ENCODE measurements at places on chromosomes 2 and 18.

DNA sequence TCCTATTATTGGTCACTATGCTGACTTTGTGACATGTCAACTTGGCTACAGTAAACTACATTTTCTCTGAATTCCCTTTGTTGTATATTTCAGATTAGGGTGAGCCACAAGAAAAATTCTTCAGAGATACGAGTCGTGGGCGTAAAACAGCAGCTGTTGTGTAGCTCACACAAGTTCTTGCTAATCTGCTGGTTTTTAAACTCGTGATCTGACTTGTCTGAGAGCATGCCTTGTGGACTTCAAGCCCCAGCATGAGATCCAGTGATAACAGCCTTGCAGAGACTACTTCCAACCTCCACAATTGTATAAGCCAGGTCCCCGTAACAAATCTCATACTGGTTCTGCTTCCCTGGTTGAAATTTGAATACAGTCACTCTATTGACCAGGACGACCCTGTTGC, 259.8 kb upstream of the LYPD1 start:
- no peak for DNase-seq

- peak; percentile 2 for DNase-seq
Measured at GRCh38 chr18:27750014-27750413, 426.9 kb downstream of the CDH2 start.

DNA sequence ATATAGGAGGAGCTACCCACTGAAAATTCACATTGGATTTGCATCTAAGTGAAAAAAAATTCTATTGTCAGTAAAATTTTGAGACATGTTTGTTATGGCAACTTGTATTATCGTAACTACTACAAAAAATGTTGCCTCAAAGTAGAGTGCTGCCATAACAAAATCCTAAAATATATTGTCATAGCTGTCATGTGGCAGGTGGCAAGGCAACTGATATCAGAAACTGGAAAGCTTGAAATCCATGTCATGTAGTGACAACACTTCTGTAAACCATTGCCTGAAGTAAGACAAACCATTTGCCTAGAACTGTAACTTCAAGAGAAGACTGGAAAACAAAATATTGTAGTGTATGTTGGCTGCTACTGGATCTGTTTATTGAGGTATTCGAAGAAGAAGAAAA, 697.5 kb upstream of the CELF4 start:
- DNase-seq = no peak

GRCh38 chr2:235908826-235909225, 259.4 kb downstream of the GBX2 start:
- DNase-seq = no peak

DNA sequence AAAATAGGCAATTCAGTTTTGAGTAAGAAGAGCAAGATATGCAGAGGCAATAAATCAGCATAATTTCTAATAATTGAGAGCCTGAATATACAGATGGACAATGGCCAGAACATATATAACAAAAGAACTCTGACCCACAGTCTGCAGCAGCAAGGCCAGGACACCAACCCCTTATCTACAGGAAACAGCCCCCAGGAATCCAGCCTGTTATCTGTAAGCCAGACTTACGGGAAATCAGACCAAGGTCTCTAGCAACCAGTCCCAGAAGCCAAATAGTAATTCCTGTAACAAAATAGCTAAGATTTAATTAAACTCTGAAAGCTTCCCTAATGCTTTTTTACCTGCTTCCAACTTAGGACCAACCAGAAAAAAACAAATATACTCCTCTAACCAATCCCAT, 434.5 kb upstream of the GYPC start:
- DNase-seq = no peak

All from PC-9 (cell line).